ENCODE measurements at places on chromosomes 6 and 20.

- no peak for DNase-seq
Observed at GRCh38 chr6:159535656-159536350, 157.2 kb downstream of the SOD2 start.

DNA sequence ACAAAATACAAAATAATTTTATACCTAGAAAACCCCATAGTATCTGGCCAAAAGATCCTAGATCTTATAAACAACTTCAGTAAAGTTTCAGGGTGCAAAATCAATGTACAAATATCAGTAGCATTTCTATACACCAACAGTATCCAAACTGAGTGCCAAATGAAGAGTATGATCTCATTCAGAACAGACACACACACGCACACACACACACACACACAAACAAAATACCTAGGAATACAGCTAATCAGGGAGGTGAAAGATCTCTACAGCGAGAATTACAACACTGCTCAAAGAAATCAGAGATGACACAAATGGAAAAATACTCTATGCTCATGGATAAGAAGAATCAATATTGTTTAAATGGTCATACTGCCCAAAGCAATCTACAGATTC is 49.2 kb downstream of the TOMM6 start:
- no peak for DNase-seq

DNA sequence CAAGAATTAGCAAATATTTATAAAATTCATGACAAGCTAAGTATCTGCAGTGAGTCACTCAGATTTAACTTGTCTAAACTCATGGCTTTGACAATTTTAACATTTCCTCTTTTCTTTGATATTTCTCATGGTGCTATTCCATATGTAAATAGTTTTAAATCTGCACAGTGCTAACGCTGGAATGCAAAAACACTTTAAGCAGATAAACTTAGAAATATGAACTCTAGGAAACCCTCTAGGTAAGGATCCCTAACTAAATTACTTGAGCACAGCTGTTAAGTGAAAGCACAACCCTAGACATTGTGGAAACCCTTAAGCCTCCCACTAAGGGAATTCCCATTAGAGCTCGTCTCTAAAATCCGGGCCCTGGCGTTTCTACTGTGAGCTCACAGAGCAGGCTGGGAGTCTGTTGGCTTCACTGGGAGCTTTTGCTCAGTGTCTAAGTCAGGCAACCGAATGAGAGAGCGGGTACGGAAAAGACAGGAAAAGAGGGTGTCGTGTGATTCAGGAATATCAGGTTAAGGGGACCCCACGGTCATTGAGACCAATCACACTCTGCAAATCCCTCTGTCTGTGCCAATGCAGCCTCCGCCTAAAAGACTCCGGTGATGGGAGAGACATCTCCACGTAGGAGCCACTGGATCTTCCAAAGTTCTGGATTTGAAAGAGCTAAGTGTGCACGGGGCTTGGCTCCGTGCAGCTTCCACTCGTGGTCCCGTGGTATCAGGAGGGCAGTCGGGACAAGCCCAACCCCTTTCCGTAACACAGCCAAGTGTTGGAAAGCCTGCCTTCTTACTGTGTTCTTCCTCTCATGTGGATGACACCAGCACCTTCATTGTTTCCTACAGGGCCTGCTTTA is 112.3 kb upstream of the RPS6KA2 start:
- no peak for DNase-seq

- no peak for DNase-seq
Observed at GRCh38 chr20:61482056-61482887, 230.2 kb downstream of the CDH4 start.

DNA sequence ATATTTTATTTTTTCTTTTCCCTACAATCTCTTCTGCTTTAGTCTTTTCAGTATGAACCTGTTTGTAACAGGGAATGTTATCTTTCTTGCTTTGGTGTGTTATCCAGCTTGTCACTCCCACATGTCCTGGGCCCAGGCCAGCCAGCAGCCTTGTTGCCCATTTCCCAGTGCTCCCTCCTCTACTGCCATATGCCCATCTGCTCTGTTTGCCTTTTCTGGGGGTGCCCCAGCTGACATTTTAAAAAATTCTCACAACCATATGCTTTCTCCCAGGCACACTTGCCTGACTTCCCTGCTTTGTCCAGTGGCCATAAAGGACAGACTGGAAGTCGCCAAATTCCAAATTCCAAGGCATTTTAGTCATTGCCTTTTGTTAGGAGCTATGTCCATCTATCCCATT is 23.6 kb upstream of the LMBRD1 start:
- DNase-seq: no peak

GRCh38 chr6:34113532-34113931 is 32.4 kb downstream of the GRM4 start:
- DNase-seq: no peak

- DNase-seq: no peak
Observed at GRCh38 chr6:141354191-141354955, 778.4 kb upstream of the GJE1 start.

- DNase-seq: no peak
Observed at GRCh38 chr6:101477436-101477835, 83.9 kb downstream of the GRIK2 start.

- DNase-seq: no peak
Observed at GRCh38 chr6:170057034-170057734, 233.7 kb downstream of the DLL1 start.

- DNase-seq: no peak
Observed at GRCh38 chr6:47221565-47221964, 88.1 kb downstream of the TNFRSF21 start.

DNA sequence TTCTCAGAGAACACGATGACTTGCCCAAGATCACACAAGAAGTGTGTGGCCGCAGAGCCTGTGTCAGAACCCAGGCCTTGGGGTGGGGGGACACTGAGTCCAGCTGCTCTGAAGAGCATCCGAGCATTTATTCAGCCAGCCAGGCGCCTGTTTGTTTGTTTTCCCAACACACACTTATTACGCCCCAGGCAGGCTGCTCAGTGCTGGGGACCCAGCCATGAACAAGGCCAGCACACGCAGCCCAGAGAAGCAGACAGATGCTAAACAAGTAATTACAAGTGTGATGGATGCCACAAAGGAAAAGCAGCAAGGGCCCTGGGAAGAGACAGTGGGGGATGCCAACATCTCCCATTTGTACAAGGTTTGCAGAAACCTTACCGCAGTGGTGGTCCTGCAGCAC is 19.4 kb upstream of the SIRPA start:
- no peak for DNase-seq

DNA sequence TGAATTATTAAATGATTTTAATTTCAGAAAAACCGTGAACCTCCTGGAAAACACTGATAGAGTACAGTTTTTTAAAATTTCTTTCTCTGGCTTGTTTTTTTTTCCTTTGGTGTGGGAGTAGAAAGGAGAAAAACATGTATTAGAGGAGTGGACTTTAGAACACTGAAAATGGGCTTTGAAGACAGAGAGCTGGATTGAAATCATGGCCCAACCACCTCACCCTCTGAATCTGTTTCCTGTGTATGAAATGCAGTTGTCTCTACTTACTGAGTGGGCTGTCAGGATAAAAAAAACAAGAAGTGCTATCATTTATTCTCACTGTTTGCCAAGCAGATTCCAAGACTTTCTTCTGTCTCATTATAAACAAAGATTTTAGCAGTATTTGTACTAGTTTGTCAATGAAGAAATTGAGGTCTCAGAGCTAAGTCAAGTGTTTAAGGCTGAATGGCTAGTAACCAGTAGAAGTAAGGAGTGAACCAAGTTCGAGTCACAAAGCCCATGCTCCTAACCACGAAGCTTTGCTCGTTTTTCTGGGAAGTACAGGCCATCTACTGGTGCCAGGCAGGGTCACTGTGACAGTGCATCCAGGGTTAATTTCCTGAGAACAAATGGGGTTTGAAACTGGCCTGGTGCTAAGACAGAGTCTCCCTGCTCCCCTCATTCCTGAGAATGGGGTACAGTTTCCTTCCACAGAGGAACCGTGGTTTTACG is 256.4 kb downstream of the TMEM242 start:
- no peak for DNase-seq

DNA sequence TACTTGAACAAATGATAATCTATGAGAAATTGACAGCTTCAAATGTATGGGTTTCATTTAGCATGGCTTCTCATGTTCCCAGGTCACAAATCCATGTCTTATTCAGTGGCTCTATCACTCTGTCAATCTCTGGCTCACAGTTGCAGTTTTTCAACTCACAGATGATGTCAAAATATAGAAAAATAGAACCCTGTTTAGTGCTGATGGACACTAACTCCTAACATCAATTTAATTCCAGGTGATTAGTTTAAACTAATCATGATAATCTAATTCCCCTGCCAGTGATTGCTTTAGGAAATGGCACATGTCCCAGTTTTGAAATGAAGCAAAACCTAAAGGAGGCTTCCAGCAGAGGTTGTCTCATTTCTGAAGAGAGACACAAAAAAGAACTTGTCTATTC is 13.0 kb downstream of the KHDC1 start:
- DNase-seq: no peak

DNA sequence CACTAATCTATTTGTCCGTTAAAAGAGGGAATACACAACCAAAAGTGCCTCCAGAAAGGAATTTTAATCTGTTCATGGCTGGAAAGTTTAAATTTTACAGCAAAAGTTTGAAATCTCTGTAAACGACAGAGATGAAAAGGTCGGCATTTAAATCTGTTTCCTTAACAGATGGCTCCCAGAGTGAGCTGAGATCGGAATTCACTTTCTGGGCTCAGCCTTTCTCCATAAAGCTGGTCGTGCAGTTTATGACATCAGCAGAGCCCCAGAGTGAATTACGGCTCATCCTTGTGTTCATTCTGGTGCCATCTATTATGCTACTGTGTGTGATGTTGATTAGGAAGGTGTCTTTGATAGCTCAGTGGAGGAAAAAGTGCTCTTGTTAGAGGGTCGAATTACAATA is 117.6 kb upstream of the ZFP64 start:
- DNase-seq: no peak

- DNase-seq: no peak
Observed at GRCh38 chr6:37612475-37612874, 85.2 kb downstream of the MDGA1 start.

GRCh38 chr6:18400831-18401446 is 13.8 kb downstream of the RNF144B start:
- no peak for DNase-seq

DNA sequence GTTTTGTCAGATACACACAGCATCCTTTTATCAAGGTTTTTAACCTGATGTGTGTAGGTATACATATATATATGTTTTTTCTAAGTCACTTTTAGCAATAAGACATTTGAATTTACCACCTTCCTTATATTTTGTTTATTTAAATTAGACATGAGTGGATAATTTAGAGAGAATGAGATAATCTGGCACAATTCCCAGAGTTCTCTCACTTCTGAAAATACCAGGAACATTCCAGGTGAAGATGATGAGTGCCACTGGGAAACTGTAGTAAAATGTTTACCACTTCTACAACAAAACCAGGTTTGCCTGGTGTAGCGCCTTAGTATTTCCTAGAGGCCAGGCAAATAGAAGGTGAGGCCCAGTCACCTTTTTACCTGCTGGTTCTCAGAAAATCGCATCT is 189.5 kb downstream of the TMEM242 start:
- no peak for DNase-seq

DNA sequence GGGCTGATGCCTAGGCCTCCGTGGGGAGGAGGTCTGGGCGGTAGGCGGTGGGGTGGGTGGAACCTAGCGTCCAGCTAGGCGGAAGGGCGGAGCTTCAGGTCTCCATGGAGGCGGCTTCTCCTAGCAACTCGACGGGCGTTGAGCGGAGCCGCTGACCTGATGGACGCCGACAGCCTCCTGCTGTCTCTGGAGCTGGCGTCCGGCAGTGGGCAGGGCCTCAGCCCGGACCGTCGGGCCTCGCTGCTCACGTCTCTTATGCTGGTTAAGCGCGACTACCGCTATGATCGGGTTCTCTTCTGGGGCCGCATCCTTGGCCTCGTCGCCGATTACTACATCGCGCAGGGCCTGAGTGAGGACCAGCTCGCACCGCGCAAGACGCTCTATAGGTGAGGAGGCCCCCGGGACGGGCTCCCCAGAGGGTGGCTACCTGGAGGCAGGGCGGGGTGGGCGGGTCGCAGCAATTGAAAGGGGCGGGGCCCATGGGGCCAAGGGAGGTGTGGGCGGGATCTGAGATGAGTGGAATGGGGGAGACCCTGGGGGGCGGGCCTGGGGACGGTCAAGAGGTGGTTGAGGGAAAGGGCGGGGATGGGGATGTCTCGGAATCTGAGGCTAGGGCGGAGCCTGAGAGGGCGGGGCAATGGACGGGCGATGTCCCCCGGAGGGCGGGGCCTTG is at the start of gene RSPH9:
Gene RSPH9, plus strand, starts transcription at position 97 of the 673 bp plus-strand sequence. Its CDS starts 63 bp downstream, at position 160.
- peak; percentile 64 for DNase-seq

DNA sequence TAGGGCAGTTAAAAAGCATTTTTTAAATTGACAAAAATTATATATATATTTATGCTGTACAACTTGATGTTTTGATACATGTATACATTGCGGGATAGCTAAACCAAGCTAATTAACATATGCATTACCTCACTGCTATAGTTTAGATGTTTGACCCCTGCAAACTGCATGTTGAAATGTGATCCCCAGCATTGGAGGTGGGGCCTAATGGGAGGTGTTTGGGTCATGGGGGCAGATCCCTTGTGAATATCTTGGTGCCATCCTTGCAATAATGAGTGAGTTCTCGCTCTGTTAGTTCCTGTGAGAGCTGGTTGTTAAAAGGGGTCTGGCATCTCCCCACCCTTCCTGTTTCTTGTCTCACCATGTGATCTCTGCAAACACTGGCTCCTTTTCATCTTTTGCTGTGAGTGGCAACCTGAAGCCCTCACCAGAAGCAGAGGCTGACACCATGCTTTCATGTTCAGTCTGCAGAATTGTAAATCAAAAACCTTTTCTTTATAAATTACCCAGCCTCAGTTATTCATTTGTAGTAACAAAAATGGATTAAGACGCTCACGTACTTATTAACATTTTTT is 111.8 kb downstream of the MCHR2 start:
- DNase-seq: no peak

DNA sequence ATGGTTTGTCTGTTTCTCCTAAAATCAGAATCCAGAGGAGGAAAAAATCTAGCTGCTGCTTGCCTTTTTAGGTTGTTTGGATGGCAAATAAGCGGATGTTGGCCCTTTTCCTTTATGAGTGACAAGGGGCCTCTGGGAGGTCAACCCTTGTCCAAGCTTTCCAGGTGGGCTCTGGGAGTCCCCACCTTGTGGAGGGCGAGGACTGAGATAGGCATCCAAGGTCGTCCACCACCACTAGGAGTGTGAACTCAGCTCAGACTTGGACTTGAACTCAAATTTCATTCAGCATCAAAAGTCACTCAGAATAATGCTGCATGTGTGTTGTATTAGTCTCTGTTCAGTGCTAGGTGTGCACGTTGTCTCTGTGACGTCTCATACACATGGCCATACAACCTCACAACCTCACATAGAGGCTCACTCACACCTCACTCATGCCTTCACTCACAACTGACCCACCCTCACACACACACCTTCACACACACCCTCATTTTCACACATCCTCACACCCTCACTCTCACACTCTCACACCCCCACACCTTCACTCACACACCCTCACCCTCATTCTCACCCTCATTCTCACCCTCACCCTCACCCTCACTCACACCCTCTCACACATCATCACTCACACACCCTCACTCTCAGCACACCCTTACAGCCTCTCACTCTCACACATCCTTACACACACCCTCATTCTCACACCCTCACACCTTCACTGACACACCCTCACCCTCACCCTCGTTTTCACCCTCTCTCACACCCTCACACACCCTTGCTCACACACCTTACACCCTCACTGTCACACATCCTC is 18.0 kb downstream of the DYNLT1 start:
- DNase-seq: no peak

- no peak for DNase-seq
Observed at GRCh38 chr6:56025795-56026194, 150.4 kb upstream of the BMP5 start.

GRCh38 chr6:124368131-124368530 is 564.5 kb downstream of the NKAIN2 start:
- DNase-seq: no peak

GRCh38 chr6:142916881-142917280 is 28.1 kb downstream of the HIVEP2 start:
- DNase-seq: no peak

- no peak for DNase-seq
Observed at GRCh38 chr6:109853426-109853825, 124.7 kb upstream of the GPR6 start.
